ENCODE measurements at places on chromosomes 7 and 10.

DNA sequence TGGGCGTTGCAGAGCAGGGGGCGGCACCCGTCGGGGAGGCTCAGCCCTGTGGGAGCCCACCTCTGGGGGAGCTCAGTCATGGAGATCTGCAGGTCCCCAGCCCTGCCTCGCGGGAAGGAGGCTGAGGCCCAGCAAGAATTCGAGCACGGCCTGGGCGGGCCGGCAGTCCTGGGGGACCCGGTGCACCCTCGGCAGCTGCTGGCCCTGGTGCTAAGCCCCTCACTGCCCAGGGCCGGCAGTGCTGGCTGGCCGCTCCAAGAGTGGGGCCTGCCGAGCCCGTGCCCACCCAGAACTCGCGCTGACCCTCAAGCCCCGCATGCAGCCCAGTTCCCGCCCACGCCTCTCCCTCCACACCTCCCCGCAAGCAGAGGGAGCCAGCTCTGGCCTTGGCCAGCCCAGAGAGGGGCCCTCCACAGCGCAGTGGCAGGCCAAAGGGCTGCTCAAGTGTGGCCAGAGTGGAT lies 76.2 kb downstream of the TMEM26 start:
- no peak for DNase-seq

DNA sequence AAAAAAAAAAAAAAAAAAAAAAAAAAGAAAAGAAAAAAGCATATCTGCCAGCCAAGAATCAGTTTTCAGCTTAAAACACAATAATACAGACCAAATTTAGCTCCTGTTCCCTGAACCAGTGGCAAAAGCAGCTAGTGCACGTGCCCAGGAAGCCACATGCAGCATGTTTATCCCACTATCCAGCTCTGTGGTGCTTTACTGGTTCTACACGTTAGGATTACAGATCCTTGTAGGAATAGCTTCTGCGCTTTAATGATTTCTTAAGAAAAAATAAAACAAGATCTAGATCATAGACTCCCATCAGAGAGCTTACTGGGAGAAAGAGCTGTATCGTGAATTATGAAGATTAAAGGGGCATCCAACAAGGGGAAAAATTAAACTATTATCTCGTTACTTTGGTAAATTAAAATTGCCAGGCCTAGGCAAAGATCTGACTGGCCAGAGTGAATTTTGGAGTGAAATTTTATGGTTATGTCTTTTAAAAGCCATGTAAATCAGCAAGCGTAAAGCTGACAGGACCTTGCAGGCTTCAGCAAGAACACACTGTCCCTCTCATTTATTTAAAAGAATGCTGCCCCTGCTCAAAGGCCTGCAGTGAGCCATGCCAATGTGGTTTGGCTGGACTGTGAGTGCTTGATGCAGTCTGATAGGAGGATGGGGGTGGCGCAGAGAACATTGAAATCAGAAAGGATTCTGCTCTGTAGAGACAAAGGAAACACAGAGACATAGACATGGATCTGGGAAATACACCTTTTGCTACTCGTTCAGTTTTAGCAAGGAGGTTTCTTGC lies 177.3 kb upstream of the PHYHIPL start:
- peak; percentile 70 for DNase-seq

DNA sequence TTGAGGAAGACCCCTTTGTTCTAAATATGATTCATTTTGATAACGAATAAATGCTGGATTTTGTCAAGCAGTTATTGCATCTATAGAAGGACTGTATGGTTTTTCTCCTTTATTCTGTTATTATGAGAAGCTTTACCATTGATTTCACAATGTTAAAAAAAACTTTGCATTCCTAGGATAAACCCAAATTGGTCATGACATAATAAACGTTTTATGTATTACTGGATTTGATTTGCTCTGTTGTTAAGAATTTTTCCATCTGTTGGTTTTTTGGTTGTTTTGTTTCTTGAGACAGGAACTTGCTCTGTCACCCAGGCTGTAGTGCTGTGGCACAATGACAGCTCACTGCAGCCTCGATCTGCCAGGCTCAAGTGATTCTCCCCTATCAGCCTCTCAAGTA lies 2.2 kb upstream of the DNA2 start:
- no peak for DNase-seq

- no peak for DNase-seq
Observed at GRCh38 chr7:93414574-93414973, 159.9 kb downstream of the CALCR start.

DNA sequence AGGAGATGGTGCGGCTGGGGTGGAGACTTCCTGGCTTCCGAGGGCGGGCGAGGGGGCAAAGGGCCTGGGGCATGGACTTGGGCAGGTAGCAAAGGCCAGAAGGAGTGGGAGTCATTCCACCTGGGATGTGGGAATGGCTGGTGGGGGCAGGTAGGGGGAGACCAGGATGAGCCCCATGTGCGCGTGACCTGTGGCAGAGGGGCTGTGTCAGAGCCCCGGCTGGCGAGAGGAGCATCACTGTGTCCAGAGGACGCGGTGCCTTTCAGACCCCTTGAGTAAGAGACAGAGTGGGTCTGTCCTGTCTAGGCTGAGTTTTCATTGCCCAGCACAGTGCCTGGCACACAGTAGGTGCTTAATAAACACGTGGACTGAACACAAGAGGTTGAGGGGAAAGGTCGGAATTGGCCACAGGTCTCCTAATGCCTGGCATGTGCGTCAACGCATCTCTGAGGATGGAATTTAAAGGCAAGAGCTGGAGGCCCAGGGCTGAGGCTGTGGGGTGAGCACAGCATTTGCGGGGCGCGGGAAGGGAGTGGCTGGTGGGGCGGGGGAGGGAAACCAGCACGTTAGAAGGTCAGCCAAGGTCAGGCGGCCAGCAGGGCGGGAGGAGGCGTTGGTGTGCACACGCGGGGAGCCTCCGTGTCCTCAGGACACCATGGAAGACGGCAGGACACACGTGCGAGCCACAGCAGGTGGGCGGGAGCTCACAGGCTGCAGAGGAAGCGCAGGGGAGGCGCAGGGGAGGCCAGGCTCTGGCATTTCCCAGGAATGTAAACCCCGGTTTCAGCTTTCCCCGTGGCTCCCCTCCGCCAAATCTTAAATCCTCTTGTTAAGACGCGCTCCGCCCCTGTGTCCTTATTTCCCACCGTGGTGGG lies 51.8 kb downstream of the CUX1 start:
- DNase-seq: no peak

GRCh38 chr7:95334447-95334846 lies 10.1 kb upstream of the PON1 start:
- DNase-seq: no peak

DNA sequence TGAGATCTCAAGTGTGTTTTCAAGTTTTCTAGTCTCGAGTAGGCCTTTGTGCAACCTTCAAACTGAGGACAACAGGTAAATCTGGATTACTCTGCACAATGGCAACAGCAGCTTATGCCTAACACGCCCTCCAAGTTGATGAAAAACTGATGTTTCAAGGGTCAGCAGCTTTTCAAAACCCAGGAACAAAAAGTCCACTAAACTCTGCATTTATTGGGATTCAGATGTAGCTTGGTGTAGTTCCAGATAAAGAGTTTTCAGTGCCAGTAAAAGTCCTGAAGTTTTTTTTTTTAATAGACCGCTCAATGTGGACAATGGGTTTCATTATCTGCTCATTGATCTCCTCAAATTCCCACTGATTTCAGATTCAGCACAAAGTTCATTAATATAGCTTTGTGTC lies 259.3 kb downstream of the GLI3 start:
- no peak for DNase-seq

- peak; percentile 56 for DNase-seq
Observed at GRCh38 chr7:901388-902154, 25.2 kb downstream of the GET4 start.

DNA sequence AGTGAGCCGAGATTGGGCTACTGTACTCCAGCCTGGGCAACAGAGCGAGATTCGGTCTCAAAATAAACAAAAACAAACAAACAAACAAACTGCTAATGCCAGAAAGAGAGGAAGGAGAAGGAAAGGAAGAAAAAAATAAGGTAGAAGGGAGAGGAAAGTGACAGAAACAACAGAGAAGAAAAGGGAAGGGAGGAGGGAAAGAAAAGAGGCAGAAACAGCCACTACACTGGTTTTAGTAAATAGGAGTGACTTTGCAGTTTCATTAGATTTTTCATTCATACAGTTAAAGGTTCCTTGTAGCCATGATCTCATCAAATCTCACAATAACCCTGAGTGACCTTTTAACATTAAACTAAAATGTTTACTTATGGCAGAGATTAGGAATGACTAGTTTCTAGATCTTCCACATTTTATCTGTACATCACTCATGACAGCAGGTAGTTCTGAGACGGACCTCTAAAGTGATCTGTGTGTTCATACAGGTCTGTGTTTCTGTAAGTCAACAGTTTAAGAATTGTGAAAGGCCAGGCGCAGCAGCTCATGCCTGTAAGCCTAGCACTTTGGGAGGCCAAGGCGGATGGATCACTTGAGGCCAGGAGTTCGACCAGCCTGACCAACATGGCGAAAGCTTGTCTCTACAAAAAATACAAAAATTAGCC lies 191.3 kb upstream of the KLF14 start:
- no peak for DNase-seq

DNA sequence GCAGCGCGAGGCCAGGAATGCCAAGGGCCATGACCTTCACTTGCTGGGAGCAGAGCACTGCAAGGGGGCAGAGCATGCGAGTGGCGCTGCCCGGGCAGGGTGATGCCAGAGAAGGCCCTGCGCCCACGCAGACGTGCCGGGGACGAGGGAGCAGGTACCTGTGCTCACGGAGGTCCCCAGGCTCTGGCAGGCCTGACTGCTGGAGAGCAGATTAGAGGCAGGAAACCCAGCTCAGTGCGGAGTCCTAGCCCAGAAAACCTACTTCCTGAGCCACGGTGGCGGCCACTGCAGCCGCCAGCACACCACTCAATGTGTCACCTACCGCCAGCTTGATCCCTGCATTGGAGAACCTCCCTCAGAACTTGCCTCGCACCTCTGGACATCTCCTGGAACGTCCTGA lies 148.4 kb downstream of the MAD1L1 start:
- no peak for DNase-seq

- no peak for DNase-seq
Observed at GRCh38 chr10:85645926-85646711, 720.5 kb downstream of the GRID1 start.

GRCh38 chr7:44587843-44588711 lies 6.0 kb upstream of the TMED4 start:
- DNase-seq: peak; percentile 34

- no peak for DNase-seq
Observed at GRCh38 chr7:33716581-33717477, 188.5 kb upstream of the BMPER start.

DNA sequence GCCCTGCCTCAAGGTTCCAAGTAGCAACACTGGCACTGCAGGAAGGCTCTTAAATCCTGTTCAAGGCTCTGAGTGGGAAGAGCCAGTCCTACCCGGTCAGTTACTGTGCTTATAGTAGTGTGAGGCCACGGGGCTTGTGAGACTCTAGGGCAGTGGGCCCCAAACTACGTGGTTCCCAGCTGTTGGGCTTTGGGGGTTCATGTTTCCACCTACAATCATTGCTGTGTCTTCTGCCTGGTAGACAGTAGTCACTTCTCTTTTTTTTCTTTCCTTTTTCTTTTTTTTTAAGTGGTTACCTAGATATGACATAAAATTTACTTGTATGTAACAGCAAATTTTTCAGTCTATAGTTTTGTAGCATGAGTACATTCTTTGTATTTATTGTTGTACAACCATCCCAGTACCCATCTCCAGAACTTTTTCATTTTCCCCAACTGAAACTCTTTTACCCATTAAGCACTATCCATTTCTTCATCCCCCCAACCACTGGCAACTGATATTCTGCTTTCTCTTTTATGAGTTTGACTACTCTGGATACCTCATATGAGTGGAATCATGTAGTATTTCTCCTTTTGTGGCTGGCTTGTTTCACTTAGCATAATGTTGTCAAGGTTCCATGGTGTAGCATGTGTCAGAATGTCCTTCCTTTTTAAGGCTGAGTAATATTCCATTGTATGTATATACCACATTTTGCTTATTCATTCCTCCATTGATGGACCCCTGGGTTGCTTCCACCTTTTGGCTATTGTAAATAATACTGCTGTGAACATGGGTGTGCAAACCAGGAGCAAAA lies 7.7 kb downstream of the UBTD1 start:
- DNase-seq: no peak

DNA sequence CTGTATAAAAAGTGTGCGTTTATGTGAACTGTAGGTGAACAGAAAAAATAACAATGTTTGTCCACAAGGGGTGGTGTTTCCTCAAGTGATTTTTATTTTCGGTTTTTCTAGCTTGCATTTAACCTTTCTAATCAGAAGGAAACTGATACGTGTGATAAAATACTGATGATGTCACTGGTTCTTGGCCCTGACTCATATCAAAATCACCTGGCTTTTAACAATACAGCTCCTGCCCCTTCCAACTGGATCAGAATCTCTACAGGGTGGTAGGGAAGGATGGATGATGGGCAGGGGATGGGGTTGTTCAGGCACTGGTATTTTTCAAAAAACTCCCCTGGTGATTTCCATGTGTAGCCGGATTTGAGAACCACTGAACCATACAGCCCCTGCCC lies 10.9 kb downstream of the NPFFR1 start:
- DNase-seq: no peak

- DNase-seq: no peak
Observed at GRCh38 chr7:136657482-136657921, 210.9 kb upstream of the CHRM2 start.

DNA sequence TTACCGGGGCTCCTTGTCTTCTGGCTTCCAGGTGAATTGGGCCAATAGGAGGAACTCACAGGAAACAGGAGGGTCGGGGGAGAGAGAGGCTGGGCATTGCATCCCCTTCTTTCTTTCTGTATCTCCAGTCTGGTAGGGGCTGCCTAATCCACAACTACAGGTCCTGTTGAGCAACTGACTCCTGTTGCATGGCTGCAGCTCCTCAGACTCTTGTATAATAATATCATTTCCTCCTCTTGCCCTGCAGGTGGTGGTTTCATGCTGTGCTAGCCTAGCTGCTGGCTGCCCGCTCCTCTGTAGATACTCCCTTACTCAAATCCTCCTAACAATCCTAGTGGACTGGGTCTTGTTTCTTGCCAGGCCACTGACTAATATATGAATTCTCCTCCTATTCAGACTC lies 276.5 kb upstream of the SMIM30 start:
- DNase-seq: no peak

DNA sequence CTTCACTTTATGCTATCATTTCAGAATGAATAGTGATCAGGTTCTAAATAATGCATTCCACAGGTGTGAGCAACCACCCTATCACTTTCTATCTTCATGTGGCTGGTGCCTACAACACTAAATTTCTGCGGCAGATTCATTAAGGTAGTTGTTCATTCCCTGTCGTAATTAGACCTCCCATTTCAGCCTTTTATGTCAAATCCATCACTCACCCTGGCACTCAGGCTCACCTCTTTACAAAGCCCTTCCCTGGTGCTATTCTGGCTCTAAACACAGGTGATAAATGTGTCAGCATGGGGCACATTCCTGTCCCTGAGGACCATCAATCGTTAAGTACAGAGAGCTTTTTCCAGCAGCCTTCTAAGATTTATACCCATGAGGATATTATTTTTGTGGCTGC lies 300.0 kb upstream of the C7orf33 start:
- DNase-seq: no peak

GRCh38 chr7:33748793-33749192 lies 156.5 kb upstream of the BMPER start:
- DNase-seq: no peak

- no peak for DNase-seq
Observed at GRCh38 chr7:128390871-128391565, 18.8 kb downstream of the IMPDH1 start.

- DNase-seq: no peak
Observed at GRCh38 chr10:22218448-22218847, 633 bp upstream of the EBLN1 start.

GRCh38 chr10:4189281-4189680 lies 404.3 kb upstream of the KLF6 start:
- DNase-seq: no peak

- DNase-seq: no peak
Observed at GRCh38 chr7:103781409-103781808, 208.0 kb downstream of the RELN start.

- no peak for DNase-seq
Observed at GRCh38 chr7:26626156-26626555, 238.2 kb downstream of the SKAP2 start.

Data from uterus (tissue), 4 donors.